ENCODE measurements at places on chromosomes 5 and 9. TPM values are rescaled to one million over a fixed set of nuclear protein-coding genes. Genes with fewer than 3 reads are reported as not detected.

SAXO1 gene
- not detected for total RNA-seq

TNFSF15 gene
- total RNA-seq: 3.0 TPM

SAPCD2 gene
- total RNA-seq: 7.1 TPM

ADGRD2 gene
- total RNA-seq: not detected

PDE8B gene
- total RNA-seq: 0.22 TPM

SNCAIP gene
- 69.9 TPM for total RNA-seq

PCDHGA3 gene
- 0.22 TPM for total RNA-seq

ROPN1L gene
- 0.37 TPM for total RNA-seq

DMRT3 gene
- total RNA-seq: not detected

AHRR gene
- total RNA-seq: 26.7 TPM

SLC46A2 gene
- not detected for total RNA-seq

ABCA2 gene
- total RNA-seq: 19.0 TPM

IL7R gene
- total RNA-seq: 4.9 TPM

NIPAL4 gene
- 0.87 TPM for total RNA-seq

SYK gene
- not detected for total RNA-seq

GLE1 gene
- 42.6 TPM for total RNA-seq

TAF11L10 gene
- not detected for total RNA-seq

RFX3 gene
- 3.9 TPM for total RNA-seq

CCL19 gene
- total RNA-seq: not detected

PCDHGB1 gene
- total RNA-seq: 0.44 TPM

SLC6A7 gene
- total RNA-seq: not detected

GHR gene
- total RNA-seq: 2.5 TPM

MYMK gene
- total RNA-seq: not detected

MAN1B1 gene
- 73.2 TPM for total RNA-seq

PRXL2C gene
- total RNA-seq: 12.9 TPM

PLPP7 gene
- total RNA-seq: 7.9 TPM

PRSS3 gene
- total RNA-seq: 22.4 TPM

SPAAR gene
- not detected for total RNA-seq

GNA14 gene
- total RNA-seq: under 0.01 TPM

C9orf153 gene
- 0.25 TPM for total RNA-seq

DELE1 gene
- total RNA-seq: 37.0 TPM

SLC34A3 gene
- total RNA-seq: not detected

ARID3C gene
- 0.22 TPM for total RNA-seq

TRIP13 gene
- total RNA-seq: 86.3 TPM

KCNV2 gene
- not detected for total RNA-seq

PCDHA4 gene
- total RNA-seq: 0.11 TPM

GALT gene
- 28.1 TPM for total RNA-seq

Data from uterine smooth muscle cell (primary cell).